Urinary bladder (tissue), 4 donors: ENCODE measurements at places on chromosomes 6 and 20. TPM values are rescaled to one million over a fixed set of nuclear protein-coding genes. Genes with fewer than 3 reads are reported as not detected.

PSMA7 gene
- 324 TPM for polyA plus RNA-seq

PEDS1 gene
- polyA plus RNA-seq = 54.2 TPM

PAK5 gene
- 0.05 TPM for polyA plus RNA-seq

PNPLA1 gene
- polyA plus RNA-seq = 0.13 TPM

ASIP gene
- polyA plus RNA-seq = 0.80 TPM

FOXA2 gene
- not detected for polyA plus RNA-seq
